Muscle of back (tissue), 13 donors: ENCODE measurements at places on chromosomes 2 and 18.
A peak's percentile ranks its signal among the peaks of the same experiment; 100 is the strongest.

DNA sequence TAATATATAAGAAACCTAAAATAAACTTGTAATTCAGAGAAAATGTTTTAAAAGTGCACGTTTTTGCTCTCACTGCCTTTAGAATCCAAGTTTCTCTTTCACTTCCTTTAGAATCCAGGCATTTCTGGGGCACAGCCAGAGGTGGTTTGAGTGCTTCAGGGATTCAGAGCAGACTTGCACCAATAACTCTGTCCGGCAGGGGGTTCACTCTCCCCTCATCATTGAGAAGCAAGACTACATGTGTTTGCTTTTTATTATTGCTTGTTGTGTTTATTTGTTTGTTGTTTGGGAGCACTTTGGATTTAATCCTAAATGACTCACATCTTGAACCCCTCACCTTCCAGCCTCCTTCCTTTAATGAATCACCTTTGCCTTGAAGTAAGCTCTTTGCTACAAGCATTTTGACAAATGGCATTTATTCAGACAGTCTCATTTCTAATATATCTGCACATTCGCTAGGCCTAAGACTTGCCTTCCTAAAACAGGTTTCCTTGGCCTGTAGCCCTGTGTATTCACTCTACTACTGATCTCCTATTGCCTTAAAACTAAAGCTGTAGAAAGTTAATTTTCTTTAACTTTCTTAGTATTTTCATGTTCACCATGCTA is 233.5 kb upstream of the ATP5MC3 start:
- DNase-seq: peak; percentile 47

GRCh38 chr2:102037681-102038080 is 45.9 kb downstream of the IL1R2 start:
- DNase-seq: peak; percentile 83

DNA sequence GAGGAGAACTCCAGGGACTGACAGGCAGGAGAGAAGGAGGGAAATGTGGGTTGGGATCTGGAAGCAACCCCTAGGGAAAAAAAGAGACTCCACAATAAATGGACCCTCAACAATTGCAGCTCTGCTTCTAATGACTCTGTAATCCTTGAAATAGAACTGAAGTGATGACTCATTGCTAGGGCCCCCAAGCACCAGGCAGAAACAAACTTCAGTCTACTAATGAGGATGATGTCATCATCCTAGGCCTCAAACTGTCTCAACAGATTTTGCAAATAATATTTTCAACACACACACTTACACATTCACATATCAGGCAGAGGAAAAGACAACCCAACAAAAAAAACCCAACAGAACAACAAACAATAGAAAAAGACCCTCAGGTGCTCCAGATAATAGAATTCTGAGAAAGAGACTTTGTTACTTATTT is 143.3 kb downstream of the HDAC4 start:
- peak; percentile 72 for DNase-seq

DNA sequence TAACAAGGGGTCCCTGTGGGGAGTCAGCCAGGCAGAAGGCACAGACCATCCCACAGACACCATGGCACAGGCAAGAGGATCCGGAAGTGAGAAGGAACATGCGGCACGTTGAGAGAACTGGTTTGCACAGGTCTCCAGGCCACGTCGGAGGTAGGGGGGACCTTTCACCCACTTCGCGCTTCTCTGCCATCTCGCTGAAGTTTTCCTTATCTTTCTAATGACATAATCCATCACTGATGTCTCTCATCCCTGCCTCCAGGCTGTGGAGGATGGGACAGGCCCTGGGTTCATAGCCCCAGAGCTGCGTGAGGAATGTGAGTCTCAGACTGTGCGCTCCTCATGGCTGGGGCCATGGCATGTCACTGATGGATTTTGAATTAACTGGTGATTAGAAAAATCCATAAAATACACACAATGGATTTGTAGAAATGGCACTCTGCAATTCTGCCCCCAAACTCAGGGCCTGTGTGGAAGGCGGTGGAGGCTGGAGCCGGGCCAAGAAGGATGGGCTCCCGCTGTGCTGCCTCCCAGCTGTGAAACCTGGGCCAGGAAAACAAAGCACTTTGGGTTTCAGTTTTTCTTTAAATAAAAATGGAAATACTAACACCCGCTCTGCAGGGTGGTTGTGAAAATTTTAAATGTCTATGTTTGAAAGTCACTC is 113.3 kb upstream of the ALKAL2 start:
- no peak for DNase-seq

DNA sequence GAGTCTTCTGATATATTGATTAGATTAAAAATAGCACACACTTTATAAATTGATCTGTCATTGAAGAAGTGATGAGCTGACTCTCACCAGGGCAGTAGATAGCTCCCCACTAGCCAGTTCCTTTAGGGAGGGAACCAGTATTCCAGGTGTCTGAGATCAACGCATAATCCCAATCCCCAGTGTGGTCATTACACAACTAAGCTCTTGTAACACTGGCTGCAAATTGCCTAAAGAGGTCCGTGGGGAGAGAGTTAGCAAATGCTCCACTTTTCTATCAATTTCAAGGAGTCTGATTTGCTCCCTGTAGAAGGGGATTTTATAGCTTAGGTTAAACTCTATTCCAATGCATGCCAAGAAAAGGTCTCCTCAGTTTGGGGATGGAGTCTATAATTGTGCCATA is 7.7 kb downstream of the SLC14A1 start:
- no peak for DNase-seq
